NCI-H2081 (cell line): ENCODE measurements at places on chromosomes 2 and 18.

DNA sequence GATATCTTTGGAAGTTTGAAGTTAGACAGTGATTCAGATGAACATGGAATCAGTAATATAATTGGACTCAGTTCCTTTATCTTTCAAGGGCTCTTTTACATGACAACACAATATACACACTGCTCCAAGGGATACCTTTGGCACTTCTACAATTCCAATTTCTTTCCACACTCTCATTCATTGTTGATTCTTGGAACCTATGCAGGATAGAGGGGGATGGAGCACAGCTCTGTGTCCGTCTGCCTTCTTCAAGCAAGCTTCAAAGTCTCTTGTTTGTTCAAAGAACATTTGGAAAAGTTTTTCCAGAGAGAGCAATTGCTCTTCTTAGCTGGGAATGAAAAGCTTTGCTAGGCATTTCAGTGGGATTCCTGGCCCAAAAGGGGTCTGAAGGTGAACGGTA, 276.2 kb upstream of the ZEB2 start:
- no peak for DNase-seq

DNA sequence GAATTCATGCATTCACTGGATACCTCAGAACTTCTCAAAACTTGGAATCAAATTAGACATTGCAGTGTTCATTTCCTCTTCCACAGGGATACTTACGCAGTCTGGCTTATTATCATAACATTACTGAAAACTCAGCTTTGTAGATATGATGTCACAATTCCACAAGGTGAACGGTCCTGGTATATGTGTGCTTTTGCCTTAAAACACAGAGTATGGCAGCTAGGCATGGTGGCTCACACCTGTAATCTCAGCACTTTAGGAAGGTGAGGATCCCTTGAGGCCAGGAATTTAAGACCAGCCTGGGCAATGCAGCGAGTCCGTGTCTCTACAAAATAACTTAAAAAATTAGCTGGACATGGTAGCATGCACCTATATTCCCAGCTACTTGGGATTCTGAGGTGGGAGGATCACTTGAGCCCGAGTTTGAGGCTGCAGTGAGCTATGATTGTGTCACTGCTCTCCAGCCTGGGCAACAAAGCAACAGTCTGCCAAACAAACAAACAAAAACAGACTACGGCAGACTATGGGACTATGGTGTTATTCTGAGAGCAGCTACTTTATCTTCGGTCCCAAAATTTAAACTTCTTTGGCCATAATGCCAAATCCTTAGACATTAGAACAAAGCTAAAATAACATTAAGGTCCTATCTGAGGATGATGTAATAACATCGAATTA, 1191.9 kb upstream of the SLC39A10 start:
- no peak for DNase-seq

DNA sequence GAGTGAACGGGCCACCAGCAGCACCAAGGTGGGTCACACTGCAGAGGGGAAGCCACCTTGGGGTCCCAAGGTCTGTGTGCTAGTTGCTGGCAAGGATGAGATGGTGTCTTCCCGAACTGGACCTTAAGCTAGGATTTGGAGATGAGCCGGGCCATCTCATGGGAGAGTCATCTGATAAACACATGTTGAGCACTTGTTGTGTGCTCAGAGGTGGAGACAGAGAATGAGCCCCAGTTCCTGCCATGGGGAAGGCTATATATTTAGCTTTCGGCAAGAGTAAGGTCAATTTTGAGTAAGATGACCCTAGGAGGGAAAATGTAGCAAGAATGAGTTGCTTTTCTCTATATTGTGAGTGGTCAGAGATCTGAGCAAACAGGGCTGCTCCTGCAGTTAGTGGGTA, 41.4 kb upstream of the RPL31 start:
- DNase-seq, result no peak

DNA sequence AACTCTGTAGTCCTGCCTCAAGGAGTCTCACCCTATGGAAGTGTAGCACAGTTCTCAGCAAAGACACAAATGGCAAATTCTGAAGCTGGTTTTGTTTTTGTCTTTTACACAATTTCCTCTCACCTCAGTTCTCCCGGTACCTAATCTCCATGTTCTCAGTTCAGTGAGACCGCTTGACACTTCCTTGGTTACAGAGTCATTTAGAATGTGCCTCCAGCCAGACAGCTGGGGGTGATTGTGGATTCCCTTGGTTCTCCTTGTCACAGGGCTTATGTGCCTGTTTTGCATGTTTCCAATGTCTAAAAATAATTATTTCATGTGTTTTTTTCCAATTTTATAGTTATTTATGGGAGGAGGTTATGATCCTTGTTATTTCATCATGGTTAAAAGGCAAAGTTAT, 379.5 kb upstream of the MAP2 start:
- no peak for DNase-seq

- DNase-seq, result no peak
Measured at GRCh38 chr18:10138719-10139118, 224.9 kb downstream of the VAPA start.

DNA sequence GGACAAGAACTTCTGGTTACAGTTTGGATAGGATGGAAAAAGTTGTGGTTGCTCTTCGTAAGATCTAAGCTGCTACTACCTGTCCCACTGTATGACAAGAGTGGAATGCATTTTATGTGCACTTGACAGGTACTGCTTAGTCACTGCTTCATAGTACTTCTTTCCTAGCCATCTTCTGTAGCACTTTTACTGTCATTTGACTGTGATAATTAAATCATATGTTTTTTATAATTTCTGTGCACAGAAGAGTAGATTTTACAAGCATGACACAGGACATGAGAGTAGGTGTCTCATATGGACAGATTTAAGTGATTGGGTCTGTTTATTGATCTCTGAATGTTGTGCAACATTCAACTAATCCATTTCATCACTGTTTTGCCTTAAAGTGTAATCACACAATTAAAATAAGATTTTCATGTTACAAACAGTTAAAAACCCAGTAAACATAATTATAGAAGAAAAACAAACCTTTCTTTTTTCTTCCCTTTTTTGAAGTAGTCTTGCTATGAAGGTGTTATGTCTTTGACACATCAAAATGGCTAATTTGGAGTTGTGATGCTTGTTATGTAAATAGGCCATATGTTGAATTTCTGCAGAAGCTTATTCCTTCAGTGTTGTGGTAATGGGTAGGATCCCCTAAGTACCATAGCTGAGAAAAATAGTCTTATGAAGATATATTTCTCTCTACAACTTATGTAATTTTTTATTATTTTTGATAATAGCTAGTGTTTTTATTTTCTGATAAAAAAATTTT, 3.0 kb downstream of the SPATS2L start:
- DNase-seq, result no peak

- DNase-seq, result no peak
Measured at GRCh38 chr2:125106710-125107109, 1081.6 kb downstream of the CNTNAP5 start.

DNA sequence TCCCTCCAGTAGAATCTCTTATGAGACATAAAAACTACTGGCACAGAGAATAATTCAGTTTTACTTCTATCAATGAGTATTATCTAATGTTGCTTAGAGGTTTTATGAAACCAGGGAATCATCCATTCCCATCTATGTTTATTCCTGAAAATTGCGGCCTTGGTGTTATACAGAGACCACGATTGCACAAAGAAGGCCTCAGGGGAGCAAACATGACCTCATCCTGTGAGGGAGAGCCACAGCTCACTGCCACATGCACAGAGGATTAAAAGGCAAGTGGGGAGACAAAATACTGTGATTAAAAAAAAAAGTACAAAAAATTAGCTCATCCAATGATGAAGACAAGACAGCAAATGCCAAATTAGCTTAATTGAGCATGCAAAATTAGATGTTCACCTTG, 111.8 kb upstream of the SLC35G4 start:
- no peak for DNase-seq

GRCh38 chr2:30224151-30224550, 7.2 kb upstream of the LBH start:
- no peak for DNase-seq

GRCh38 chr18:31695989-31696388, 11.6 kb upstream of the B4GALT6 start:
- no peak for DNase-seq

GRCh38 chr18:63834471-63835113, 52.9 kb upstream of the SERPINB2 start:
- no peak for DNase-seq

DNA sequence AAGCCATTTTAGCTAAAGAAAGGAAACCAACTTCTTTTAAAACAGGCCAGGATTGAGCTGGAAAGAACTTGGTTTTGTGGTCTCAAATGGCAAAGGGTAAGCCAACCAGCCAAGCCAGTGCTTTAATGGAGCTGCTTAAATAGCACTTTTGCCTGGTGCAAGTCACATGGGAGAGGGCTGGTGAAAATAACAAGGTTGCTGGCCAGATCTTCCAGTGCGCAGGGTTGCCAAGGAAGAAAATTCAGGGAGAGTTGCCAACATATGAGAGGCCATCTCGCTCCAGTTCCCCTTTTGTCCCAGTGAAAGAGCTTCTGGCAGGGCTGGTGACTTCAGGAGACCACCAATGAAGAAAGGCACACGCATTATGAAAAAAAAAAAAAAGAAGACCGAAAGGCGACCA, 57.3 kb downstream of the IRS1 start:
- DNase-seq, result no peak

DNA sequence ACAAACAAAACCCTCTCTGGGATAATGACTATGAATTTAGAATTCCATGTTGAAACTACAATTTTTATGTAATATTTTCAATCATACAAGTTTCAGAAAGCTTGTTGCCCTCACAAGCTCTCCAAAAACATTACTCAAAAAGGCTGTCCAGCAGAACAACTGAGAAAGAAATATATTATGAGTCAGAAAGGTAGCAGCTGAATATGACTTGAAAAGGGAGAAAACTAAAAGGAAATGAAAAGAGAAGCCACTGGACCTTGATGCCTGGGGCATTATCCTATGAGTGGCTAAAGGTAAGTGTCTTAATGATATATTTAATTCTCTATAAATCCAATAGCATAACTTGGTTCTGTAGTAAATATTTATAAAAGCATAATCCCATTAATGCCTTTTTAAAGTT, 61.8 kb downstream of the NXPH2 start:
- DNase-seq, result no peak

GRCh38 chr18:78769502-78770105, 210.0 kb upstream of the SALL3 start:
- no peak for DNase-seq

GRCh38 chr18:3264362-3264761, 2.4 kb downstream of the MYL12B start:
- no peak for DNase-seq

DNA sequence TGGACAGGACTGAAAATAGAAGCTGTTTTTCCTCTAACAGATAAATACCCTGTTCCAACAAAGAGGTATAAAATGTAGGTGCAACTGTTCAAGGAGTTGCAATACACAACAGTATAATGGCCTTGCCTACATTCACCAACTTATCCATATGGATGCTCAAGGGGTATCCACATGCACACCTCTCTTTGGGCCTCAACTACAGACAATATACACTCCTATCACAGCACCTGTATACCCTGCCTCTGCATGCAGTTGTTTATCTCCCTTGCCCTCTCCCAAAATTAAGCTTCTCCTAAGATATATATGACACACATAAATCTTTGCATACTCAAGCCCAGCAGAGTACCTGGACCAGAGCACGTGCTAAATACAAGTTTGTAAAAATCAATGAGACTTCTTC, 37.3 kb downstream of the DARS1 start:
- DNase-seq, result no peak

- DNase-seq, result no peak
Measured at GRCh38 chr2:206614811-206615210, 27.5 kb upstream of the FAM237A start.

- no peak for DNase-seq
Measured at GRCh38 chr18:69035756-69036155, 237.9 kb downstream of the CCDC102B start.

DNA sequence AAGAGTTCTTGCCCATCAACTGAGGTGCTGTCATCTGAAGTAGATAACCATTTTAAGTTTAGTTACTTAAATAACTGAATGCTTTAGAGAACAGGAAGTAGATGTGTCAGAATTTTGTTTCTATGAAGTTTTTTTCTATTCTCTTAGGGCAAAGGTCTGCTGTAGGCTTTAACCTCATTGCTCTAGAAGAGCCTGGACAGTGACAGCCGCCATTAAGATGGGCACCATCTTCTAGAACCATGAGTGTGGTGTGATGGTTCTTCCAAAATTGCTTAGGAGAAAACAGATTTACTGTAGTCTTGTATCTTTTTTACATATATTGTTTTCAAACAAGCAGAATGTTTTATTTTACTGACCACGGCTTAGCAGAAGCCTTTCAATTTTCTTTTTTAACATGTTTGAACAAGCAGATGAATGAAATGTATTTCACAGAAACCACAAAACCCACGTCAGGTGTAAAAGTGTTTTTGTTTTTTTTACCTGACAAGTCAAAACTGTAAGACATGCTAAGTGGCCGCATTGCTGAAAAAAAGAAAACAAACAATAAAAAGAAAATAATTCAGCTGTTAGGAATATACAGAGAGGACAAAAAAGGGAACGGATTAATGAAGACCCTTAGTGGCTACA, 77.9 kb downstream of the PRELID3A start:
- no peak for DNase-seq

DNA sequence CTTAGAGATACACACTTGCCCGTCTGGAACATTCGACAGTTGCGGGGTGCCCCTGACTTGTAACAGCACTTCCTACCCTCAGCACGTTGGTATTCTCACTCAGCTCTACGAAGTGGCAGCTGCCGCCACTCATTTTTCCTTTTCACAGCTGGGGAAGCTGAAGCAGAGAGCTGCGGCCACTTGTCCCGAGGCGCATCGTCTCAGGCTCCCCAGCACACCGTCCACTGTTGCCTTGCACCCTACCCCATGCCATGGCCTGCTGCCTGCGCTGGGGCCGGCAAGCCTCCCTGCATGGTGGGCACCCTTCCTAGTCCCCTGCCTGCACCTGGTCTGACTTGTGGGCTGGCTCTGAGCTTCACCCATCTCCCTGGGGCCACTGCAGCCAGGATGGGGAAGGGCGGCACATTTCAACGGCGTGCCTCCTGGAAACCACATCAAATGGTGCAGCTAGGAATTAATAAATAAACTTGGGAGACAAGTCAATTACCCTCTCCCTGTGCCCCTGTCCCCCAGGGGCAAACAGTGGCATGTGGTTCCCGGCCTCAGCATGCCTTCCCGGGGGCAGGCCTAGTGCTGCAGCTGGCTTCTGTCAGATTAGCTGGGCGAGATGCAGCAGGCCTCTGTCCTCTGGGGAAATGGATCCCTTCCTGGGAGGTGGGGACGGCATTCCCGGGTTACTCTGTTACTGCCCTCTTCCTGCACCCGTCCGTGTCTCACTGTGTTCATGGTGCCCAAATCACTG, 64.7 kb upstream of the HAAO start:
- DNase-seq, result no peak

DNA sequence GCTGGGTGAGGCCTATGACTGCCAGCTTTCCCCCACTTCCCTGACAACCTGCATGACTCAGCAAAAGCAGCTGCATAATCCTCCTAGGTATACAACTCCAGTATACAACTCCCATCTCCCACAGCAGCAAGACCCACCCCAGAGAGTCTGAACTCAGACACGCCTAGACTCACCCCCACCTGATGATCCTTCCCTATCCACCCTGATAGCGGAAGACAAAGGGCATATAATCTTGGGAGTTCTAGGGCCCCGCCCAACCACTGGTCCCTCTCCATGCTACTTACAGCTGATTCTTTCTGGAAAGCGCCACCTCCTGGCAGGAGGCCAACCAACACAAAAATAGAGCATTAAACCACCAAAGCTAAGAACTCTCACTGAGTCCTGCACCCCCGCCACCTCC, 296.5 kb downstream of the DCC start:
- no peak for DNase-seq

GRCh38 chr18:70078106-70078505, 127.4 kb downstream of the RTTN start:
- DNase-seq, result no peak
